HFFc6 (cell line): ENCODE measurements at places on chromosomes 2 and 18.

GRCh38 chr2:119266091-119266589, 42.5 kb downstream of the STEAP3 start:
- no peak for DNase-seq

DNA sequence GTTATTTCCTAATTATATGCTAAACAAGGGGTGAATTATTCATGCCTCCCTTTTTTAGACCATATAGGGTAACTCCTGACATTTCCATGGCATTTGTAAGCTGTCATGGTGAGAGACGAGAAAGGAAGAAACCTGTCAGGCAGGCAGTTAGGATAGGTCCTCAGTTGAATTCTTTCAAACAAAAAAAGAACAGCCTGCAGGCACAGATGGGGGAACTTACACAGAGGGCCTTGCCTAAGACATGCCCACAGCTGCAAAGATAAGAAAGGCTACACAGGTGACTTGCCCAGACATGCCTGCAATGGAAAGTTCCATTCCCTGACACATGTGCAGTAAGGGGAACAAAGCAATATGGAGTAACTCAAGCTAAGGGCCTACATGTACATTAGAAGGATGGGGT, 128.1 kb downstream of the TMEM163 start:
- DNase-seq, result no peak

- DNase-seq, result no peak
These were observed 3.7 kb downstream of the BCL2 start for GRCh38 chr18:63315876-63316275.

- DNase-seq, result no peak
These were observed 108.1 kb downstream of the DYM start for GRCh38 chr18:49352321-49352720.
